ENCODE measurements at places on chromosomes 7 and 10. TPM values are rescaled to one million over a fixed set of nuclear protein-coding genes. Genes with fewer than 3 reads are reported as not detected.

DNA sequence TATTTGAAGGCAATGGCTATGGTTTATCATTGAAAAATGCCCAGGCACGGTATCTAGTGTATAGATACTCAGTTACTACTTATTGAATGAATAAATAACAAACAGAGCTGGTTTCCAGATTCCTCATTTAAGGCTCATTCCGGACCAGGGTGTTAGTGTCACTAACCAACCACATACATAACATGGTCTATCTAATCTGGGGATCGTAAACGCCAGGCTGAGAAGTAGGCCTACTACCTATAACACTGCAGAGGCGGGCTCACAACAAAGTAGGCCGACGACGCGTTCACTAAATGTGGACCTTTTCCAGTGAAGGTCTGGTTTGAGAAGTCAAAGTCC lies 423 bp downstream of the LSM5 start:
- no peak for DNase-seq

- DNase-seq, result no peak
Measured at GRCh38 chr10:94490789-94491039, 54.9 kb upstream of the HELLS start.

DNA sequence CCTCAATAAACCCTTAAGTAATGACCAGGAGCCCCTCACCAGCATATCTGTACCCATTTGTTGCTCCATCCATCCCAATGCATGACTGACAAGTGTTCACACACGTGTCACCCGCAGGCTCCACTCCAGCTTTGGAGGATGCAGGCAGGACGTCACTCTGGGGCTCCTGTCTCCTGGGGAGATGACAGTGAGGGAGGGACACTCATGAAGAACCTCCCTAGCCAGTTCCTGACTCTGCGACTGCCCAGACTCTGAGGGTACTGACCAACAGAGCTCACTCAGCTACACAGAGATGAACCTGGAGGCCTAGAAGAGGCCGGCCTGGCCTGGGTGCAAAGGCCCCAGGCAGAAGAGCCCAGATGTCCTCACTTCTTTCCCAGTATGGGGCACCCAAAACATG lies 135.1 kb upstream of the RET start:
- DNase-seq, result no peak

ZNF212 gene
- polyA plus RNA-seq, result 9.9 TPM

CTBP2 gene
- polyA plus RNA-seq, result 41.4 TPM

All from hindlimb muscle (tissue), 1 donor.